Astrocyte (in vitro differentiated cells and primary cell): ENCODE measurements at places on chromosomes 7 and 10.

DNA sequence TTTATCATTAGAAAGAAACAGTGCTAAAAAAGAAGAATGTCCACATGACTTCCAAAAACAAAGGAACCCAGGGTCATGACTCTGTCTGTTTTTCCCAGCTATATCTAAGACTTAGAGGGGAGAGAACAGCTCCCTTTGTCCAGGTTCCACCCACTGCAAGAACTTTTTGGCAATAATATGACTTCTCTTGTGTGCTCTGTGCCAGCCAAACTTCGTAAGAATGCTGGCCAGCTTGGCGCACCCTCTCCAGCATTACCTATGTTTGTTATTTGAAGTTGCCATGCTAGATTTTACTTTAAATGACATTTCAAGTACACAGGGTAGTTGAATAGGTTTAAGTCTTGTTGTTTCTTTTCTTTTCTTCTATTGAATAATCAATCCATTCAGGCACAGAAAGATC is 371.4 kb downstream of the KCNMA1 start:
- DNase-seq = no peak

- peak; percentile 17 for DNase-seq
Measured at GRCh38 chr7:114481999-114482398, 67.4 kb downstream of the FOXP2 start.

DNA sequence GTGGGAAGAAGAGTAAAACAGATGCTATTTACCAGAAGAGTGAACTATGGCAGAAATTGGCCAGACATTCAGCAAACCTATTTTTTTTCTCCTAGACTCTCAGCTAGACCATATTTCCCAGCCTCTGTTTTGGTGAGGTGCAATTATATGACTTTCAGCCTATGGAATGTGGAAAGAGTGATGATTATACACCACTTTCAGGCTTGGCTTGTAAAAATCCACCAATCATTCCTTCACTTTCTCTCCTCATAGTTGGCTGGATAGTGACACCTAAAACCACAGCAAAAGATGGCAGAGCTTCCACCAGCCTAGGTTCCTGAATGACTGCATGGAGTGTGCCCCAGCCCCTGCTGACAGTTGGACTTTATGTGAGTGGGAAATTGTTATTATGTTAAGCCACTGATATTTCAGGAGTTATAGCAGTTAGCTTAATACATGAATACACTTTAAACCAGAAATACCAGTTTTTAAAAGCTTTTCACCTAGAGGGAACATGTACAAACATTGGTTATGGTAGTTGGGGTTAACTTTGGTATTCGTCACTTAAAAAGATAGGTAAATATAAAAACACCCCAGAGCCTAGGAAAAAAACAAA is 19.1 kb upstream of the TNKS2 start:
- peak; percentile 45 for DNase-seq

DNA sequence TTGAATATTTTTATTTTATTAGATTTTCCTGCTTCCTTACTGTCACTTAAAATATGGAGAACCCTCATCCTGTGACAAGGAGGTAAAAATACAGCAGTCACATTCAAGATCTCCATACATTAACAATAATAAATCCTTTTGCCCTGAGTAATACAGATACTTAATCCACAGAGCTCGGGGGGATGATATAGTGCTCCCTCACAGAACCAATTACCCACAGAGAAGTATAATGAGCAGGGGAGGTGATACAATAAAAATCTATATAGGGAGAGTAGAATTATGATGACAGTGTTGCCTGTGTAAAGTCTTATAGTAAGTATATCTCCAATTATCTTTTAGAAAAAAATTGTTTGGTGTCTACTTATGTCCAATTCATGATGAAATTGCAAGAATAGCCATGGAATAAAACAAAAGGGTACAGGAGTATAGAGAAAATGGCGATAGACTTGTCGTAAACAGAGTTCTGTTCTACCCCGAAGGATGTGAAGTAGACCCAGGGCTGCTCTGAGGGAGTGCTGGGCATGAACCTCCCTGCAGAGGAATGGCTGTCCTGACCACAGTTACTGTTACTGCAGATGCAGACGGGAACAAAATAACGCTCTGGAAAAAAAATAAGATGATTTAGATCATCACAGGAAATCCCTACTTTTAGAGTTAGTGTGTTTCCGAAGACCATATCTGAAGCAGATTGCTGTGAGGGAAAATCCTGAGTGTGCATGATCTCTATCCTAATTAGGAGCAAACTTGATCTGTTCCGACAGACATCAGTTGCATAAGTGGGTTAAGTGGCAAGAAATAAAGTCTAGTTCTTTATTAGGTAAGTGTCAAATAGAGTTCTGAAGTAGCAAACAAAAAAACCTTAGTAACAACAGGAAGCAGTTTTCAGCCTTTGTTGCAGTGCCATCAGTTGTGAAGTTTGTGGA is 123.7 kb downstream of the KAT6B start:
- DNase-seq = no peak

DNA sequence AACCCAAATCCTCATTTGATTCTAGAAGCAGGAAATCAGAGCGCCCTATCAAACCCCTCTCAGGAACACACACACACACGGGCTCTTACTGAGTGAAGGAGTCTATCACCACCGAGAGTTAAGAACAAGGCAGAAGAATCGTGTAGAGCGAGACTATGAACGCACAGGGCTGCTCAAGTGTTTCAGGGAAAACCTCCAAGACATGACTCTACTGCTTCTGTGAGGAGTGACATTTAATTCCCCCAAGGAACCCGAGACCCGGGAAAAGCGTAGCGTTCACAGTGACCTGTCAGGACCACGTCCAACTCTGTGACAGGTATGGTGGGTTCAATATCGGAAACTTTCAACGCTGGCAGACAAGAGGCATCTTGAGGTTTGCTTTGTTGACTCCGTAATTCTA is 21.6 kb downstream of the PITRM1 start:
- DNase-seq = no peak

DNA sequence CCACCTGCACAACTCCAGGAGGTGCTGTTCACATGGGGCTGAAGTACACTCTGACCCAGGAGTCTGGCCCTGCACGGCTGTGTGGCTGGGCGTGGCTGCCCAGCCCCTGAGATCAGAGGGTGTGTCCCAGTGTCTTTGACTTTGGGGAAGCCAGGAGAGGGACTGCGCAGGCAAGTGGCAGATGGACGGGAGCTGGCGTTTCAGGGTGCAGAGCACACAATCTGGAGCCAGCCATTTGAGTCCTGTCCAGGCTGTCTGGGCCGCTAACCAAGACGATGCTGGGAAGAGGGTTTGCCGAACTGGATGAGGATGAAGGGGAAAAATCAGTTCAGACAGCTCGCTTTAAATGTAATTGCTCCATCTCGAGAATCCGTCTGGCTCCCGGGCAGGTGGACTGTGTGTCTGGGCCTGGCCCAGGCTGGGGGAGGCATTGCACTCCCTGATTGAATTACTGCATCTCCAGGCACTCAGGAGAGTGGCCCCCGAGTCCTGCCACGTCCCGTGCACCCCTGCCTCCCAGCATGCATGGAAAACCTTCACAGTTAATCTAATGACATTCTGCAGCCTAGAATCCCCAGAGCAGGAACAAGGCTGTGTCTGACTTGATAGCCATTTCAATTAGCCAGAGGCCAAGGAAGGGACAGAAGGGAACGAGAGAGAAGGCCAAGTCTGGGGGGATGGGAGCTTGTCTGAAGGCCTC is 120.8 kb upstream of the NANOS1 start:
- DNase-seq = no peak

DNA sequence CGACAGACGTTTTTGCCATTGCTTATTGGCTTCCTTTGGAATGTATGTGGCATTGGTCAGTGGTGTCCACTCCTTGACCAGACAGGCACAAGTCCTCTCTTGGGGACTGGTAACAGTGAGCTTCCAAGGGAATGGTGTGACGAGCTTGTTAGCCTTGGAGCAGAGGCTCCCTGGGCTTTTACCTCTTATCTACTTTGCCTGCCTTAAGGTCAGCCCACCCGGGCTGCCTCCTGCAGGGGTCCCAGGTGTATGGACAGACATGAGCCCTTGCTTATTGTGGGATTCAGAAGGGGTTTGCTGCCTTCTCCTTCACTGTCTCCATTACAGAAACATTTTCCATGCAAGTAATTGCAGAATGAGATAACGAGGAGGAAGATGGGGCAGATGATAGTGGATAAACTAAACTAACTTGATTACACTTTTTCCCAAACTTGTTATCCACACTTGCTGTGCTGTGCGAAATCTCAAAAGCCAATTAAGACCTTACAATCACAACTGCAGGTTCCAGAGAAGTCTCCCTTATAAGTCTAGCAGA is 29.7 kb downstream of the PLPP4 start:
- DNase-seq = no peak

DNA sequence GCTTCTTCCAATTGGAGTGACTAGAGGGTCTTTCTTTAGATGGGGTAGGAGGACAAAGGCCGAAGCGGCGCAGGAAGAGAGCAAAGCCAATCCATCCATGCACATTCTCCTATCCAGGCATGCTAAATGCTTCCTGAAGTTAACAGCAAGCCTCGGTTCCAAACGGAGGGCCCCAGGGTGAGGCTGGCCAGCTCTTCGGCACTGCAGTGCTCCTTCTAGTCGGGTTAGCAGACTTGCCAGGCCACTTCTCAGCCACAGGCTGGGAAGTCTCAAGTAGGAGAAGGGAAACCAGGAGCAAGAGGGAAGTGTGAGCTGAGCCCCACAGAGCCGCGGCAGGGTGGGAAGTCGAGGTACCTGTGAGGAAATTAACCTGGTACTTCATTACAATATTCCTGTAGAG is 253.8 kb upstream of the INHBA start:
- no peak for DNase-seq

DNA sequence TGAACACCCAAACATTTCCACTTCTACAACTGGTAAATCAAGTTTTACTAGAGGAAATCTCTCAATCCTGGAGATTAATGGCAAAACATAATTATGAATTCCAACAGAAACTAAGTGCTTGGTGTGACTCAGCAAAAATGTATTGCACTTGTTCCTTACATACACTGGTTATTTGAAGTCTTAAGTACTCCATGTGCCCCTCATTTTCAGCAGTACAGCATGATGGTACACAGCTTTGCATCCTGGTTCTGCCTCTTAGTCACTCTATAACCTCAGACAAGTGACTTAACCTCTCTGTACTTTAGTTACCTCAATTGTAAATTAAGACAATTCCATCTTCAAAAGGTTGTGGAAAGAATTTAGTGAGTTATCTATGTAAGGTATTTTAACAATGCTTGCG is 12.9 kb downstream of the SLC16A12 start:
- peak; percentile 72 for DNase-seq

DNA sequence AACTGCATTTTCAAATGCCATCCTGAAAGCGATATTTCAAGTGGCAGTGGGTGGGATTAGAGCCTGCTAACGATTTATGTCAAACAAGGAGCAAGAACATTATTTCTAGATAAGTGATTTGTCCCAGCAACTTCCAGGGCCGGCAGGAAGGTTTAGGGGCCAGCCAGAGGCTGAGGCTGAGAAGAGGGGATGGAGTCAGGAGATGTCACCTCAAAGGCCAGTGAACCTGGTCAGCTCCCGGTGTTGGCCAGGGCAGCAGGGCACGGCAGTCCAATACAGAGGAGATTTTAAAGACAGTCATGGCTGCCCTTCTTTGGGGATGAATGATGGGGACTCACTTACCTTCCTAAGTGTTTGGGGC is 105.7 kb upstream of the PPIF start:
- no peak for DNase-seq

DNA sequence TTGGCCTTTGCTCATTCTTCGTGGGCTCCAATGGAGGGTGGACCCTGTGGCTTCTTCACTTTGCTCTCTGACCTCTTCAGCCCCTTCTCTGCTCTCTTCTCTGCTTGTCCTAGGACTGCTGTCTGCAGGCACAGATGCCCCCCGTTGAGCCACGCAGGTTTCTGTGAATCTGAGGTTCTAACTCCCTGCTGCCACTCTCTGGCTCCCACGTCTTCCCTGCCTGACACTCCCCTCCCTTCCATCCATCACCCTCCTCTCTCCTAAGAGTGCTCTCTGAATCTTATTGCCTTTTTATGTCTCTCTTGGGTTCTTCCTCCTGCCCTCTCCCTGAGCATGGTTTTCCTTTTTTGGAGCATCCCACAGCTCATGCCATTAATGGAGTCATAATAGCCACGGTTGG is 499.5 kb upstream of the GALNT17 start:
- DNase-seq = no peak

DNA sequence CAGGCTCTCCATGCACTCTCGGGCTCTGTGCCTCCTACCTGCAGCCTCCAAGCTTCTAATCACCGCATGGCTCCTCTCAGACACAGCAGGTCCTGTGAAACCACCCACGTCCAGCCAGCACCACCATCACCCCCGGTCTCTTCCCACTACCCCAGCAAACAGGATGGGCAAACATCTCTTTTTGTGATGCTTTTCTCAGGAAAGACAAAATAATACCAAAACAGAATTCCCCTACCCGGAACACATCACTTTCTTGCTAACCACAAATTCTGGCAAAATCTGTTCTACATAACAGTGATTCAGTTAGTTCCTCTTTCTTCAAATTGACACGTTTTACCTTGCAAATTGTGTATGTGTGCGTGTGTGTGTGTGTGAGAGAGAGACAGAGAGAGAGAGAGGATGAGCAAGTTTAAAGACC is 6.5 kb downstream of the SNX8 start:
- no peak for DNase-seq

DNA sequence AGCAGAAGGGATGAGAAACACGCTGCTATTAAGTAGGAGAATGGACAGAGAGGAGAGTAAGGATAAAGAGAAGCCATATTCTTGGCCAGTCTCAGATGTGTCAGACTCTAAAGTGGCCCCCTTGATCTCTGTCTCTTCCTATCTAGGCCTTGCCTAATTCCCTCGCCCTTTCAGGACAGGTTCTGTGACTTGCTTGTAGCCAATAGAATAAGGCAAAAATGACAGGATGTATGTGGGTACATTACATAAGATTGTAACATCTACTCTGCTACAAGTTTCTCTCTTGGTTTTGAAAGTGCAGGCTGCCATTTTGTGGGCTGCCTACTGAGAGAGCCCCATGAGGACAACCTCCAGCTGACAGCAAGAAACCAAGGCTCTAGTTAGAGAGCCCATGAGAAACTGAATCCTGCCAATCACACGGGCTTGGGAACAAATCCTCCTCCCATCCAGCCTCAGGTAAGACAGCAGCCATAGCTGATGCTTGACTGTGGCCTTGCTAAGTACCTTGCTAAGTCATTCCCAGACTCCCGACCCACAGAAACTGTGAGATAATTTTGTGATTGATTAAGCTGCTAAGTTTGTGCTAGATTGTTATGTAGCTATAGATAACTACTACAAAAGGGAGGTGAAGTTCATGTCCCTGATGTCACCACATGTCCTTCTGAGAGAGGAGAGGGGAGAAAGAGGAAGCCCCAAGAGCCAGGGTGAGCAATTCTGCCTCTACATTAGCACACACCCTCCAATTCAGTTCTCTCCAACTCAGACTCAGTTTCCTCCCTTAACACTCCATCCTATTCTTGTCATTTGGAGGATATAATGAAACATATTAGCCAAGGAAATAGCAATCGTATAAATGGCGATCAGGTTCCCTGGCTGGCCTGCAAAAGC is 185.5 kb downstream of the SGMS1 start:
- no peak for DNase-seq

GRCh38 chr10:58107506-58107905 is 160.2 kb downstream of the IPMK start:
- peak; percentile 93 for DNase-seq

- DNase-seq = no peak
Measured at GRCh38 chr7:140261522-140261921, 84.7 kb upstream of the KDM7A start.

GRCh38 chr7:136123352-136123751 is 146.2 kb upstream of the MTPN start:
- no peak for DNase-seq
